Kidney capillary endothelial cell (primary cell): ENCODE measurements at places on chromosomes 3 and 15.

GRCh38 chr15:50747523-50747922 is 18.0 kb downstream of the SPPL2A start:
- no peak for DNase-seq

DNA sequence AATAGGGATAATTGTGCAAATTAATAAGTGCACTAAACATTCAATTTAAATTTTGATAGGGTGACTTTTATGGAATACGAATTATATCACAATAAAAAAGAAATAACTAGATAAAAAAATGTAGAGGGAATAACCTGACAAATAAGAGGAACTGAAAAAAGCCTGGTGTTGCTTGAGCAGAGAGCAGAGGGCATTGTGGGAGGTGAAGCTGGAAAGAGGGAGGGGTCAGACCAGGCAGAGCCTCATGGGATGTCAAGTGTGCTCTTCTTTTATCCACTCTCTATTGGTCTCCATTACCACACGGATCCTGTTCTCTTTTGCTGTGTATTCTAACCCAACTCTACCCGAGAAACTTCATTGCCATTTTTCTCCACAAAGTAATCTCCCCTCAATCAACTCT is 264.0 kb upstream of the CRBN start:
- no peak for DNase-seq

DNA sequence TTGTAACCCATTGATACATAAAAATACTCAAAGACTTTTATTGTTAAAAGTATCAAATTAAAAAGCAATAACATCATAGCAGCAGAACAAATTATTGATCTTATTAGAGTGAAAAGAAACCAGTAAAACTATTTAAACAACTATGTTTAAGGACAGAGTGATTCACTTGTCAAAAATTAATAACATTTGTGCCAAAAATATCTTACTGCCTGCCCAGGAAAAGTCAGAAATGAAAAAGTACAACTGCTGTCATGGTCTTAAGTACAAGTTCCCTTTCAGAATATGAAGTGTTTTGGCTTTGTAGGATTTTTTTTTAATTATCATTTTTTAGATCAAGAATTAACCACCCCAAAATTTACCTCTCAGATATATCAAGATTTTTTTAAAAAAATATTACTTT is 3.4 kb downstream of the IFT57 start:
- DNase-seq = no peak

DNA sequence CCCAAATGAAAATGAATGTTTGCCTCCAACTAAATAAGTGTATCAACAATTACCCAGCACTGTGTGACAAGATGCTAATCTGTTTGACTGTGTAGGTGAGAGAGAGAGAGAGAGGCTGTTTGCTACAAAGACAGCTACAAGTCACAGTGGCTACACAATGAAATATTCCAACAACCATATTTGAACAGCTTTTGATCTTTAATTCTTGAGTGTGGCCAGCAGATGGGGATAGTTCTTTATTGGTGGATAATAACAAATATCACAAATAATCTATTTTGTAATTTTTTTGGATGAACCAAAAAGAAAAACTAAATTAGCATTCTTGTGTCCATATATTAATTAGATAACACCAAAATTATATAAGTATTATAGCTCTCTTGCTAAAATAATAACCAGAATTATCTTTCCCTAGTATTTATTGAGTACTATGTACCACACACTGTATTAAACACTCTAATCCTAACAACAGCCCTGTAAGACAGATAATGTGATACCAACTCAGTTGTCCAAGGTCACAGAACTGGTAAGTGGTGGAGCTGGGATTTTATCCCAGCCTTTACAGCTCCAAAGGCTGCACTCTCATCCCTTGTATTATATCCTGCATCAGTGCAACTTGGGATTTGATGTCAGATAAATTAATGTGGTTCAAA is 61.9 kb upstream of the C3orf80 start:
- DNase-seq = peak; percentile 27

DNA sequence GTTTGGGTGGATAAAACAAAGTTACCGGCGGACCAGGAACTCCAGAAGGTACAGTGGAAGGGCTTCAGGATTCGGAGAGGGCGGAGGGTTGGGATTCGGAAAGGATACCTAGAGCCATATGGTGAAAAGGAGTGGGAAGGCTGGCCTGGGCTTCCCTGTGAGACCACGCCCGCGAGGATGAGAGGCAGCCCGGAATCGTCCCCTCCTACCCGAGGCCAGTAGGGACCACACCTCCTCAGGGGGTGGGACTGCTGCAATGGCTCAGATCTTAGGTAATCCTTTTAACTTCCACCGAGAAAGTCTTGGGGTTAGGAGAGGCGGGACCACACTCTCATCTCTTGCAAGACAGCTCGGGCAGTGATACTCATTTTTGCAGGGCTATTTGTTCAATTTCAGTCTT is 511.3 kb downstream of the OCA2 start:
- no peak for DNase-seq

GRCh38 chr15:69538379-69538778 is 85.8 kb downstream of the RPLP1 start:
- no peak for DNase-seq

DNA sequence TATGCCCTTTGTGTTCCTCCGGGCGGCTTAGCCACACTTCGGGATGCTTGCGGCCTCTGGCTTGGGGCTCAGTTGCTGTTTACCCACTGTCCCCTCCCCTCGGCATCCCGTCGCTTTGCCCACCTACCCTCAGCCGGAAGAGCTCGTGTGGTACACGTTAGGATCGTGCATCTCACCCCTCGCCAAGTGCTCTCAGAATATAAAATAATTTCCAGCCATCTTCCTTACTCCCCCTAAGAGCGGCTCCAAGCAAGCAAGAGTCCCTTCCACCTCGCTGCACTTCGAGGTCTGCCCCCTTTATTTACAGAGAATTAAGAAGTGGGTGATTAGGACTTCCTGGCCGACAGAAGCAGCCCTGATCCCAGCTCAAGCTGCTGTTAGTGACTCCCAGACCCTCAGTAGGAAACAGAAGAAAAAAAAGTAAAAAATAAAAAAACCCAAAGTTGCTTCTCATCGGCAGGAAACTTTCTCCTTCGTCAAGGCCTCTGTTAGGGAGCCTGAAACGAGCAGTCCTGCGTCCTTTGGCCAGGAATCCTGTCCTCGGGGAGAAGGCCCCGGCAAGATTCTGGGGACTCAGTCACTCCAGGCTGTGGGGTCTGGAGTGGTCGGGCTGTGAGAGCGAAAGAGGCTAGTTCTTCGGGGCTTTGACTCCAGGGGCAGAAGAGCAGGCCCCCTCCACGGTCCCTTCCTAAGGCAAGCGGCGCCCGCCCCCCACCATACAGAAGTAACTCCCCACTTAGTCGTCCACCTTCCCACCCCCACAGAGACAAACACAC is 3.0 kb downstream of the MEIS2 start:
- DNase-seq = no peak

- no peak for DNase-seq
Observed at GRCh38 chr3:99084826-99085225, 183.3 kb upstream of the DCBLD2 start.

GRCh38 chr15:73756947-73757513 is 3.9 kb upstream of the INSYN1 start:
- no peak for DNase-seq

GRCh38 chr3:147903026-147903425 is 493.9 kb downstream of the ZIC1 start:
- no peak for DNase-seq
